Stimulated activated CD8-positive, alpha-beta memory T cell treated with anti-CD3 and anti-CD28 coated beads, Interleukin-12 subunit alpha, Interleukin-12 subunit beta, amount 100 ng/mL, for 4 hours (primary cell): ENCODE measurements at places on chromosomes 4 and X.

GRCh38 chr4:142449771-142450373, 396.2 kb downstream of the INPP4B start:
- DNase-seq: no peak

- no peak for DNase-seq
Observed at GRCh38 chr4:71272976-71273375, 65.8 kb upstream of the SLC4A4 start.

DNA sequence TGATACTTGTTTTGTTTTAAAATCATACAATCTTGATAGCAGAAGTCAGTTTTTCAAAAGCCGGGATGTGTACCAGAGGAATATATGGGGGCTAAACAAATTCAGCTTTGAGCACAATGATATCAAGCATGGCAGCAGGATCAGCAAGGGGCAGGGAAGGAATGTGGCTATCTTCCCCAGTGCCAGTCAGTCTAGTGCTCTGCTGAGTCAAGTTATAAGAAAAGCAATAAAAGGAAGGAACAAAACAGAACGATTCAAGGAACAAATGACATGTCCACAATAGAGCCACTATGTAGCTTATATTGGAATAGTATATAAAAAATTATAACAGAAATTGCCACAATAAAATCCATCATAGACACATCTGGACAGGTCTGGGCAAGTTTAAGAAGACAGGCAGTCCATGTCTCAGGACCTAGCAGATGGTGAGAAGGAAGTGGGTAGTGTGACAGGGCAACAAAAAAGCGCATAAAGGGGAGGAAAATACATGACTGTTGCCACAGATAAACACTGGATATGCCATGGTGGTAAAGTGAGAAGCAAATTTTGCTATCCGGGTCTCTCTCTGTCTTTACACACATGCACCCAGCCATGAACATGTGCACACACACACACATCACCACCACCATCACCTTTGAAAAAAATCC, 518.2 kb upstream of the HTR2C start:
- DNase-seq: no peak

GRCh38 chrX:22365460-22365859, 92.7 kb downstream of the CBLL2 start:
- DNase-seq: no peak

DNA sequence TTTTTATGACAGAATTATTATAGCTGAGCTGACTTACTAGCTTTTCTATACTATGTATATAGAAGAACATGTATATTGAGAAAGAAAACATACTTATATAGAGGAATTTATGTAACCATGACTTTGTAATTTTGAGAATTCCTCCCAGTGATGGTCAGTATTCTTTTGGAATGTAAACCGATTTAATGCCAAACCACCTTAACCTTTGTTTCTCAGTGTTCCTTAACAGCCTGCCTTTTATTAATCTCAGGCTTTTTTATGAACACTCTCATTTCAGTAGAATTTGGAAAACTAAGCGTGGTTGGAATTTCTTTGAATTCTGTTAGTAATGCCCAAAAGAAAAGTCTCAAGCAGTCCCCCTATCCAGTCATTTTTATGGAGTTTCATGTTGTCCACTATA, 47.0 kb downstream of the MOSPD2 start:
- DNase-seq: no peak

- DNase-seq: no peak
Observed at GRCh38 chr4:39729557-39729956, 31.6 kb downstream of the UBE2K start.

DNA sequence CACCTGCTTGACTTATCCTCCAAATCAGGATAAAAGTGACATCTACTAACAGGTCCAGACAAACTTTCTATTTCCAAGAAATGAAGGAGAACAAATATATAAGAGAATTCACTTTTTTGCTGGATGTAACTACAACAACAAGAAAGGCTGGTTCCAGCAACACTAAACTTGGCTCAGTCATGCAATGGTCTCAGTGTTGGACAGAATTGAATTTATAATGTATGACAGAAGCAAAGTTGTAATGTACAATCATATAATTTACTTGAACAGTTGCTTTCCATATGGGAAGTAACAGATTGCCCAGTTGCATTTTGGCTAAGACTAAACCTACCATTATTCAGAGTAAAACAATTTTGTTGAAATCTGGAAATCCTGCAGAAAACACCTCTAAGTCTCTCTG, 183.3 kb upstream of the INTU start:
- no peak for DNase-seq

DNA sequence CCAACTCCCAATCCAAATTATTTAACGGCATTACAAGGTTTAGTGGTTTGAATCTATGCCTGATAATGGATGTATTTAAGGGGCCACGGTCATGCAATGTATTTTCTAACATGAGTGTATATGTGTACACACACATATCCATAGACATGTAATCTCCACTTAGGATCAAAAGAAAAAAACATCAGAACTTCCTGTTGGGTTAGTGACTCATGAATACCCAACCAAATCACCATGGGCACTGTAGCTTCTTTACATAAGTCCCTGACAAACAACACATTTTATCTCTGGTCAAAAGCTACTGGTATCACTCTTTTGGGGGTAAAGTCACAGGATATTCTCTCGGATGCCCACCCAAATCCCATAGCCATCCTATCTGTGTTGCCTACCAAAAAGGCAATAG, 36.5 kb upstream of the TFDP3 start:
- DNase-seq: no peak

GRCh38 chr4:113524505-113525186, 236.9 kb downstream of the CAMK2D start:
- no peak for DNase-seq

- no peak for DNase-seq
Observed at GRCh38 chr4:26030260-26030667, 116.2 kb downstream of the SMIM20 start.

DNA sequence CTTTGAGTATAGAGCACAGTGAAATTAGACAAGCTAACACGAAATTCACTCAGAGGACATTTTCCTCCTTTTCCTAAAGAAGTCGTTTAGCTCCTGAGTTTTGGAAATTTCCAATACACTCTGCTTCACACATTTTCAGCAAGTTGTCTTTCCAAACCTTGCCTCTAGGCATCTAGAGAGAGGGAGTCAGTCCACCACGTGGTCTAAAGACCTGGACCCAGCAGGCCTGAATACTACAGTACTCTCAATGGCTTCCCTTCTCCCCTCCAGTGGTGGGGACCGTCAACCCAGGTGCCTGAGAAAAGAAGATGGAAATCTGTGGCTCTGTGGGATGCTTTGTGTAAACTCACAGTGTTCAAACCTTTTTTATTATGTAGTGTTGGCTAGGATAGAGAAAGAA, 13.9 kb upstream of the SCML2 start:
- no peak for DNase-seq

DNA sequence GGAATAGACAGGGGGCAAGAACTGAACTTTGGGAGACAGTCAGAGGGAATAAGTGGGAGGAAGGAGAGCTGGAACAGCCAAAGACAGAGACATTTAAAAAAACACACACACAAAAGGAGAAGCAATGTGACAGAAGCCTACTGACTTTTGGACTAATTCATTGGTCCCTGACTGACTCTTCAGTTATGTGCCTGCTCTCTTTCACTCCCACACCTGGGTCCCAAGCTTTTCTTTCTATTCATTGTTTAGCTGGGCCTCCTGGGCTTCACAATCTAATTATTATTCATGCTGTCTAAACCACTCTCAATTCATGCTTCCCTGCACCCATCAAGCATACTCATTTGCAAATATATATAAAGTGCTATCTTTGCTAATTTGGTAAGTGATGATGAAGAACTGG, 139.2 kb upstream of the IRS4 start:
- DNase-seq: no peak

DNA sequence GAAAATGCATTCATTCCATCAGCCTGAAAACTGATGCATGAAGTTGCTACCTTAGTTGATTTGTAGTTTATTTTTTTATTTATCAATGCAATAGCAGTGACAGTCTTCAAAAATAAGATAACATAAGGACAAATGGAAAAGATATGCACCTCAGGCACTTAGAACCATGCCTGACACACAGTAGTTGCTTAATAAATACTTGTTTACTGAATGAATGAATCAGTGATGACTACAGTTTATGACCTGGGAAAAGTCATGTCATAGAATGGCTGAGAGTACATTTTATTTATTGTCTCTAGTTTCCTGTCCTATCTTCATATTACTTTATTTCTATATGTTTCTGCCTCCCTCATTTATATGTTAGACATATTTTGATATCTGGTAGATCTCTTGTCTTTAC, 171.8 kb downstream of the TLL1 start:
- no peak for DNase-seq

- no peak for DNase-seq
Observed at GRCh38 chrX:113514906-113515305, 674.3 kb upstream of the AMOT start.

GRCh38 chr4:55921093-55921492, 27.7 kb upstream of the CEP135 start:
- no peak for DNase-seq

GRCh38 chr4:153804722-153805121, 15.8 kb upstream of the SFRP2 start:
- DNase-seq: no peak
